ENCODE measurements at places on chromosomes 2 and 18. TPM values are rescaled to one million over a fixed set of nuclear protein-coding genes. Genes with fewer than 3 reads are reported as not detected.

DNA sequence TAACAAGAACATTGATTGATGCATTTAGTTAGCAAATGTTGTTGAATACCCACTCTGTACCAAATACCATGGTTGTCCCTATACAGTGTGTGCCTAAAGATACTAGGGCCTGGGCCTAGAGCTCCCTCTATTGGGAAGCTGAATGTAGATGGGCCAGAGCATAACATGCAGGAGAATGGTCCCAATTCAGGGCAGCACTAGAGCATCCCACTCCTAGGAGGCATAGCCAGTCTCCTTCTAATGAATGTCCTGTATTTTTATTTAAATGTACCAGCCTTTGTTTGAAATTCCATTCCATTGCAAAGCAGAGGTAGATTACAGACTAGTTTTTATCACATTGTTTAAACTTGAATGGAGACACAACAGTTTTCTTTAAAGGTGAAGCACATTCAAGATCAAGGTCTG is 90.6 kb downstream of the FEZ2 start:
- DNase-seq = no peak
- H3K36me3 ChIP-seq = peaks cover 10% of the 10 kb centered on the region
- no peaks in the 10 kb centered on the region for H3K27me3 ChIP-seq
- H3K27ac ChIP-seq = no peak overlapping the region
- H3K4me3 ChIP-seq = no peak overlapping the region

DNA sequence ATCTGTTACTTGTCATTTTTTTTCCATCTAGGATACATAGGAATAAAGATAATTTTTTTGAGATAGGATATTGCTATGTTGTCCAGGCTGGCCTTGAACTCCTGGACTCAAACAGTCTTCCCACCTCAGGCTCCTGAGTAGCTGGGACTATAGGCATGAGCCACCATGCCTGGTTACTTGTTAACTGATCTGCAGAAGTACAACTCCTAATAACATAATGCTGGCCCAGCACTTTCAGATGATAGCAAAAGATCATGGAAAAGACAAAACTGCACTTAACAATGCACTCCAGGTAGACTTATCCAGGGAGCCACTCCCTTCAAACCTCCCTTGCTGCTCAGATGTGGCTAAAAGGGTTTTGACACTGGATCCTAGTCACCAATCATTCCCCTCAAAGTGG is 11.4 kb upstream of the CTDP1 start:
- no peak for DNase-seq
- H3K27me3 ChIP-seq = no peaks in the 10 kb centered on the region
- H3K36me3 ChIP-seq = no peaks in the 10 kb centered on the region
- no peaks in the 10 kb centered on the region for H3K4me1 ChIP-seq
- no peak overlapping the region for H3K27ac ChIP-seq

DNA sequence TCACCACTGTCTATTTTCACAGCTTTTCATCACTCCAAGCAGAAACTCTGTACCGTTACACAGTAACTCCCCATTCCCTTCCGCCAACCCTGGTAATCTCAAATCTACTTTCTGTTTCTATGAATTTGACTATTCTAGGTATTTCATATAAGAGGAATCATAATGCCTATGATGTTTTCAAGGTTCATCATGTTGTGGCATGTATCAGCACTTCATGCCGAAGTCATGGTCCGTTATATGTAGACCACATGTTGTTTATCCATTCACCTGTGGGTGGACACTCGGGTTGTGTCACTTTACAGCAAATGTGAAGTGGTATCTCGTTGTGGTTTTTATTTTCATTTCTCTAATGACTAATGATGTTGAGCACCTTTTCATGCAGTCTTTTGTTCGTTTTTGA is 21.6 kb downstream of the CPSF3 start:
- no peaks in the 10 kb centered on the region for H3K4me1 ChIP-seq
- no peak overlapping the region for H3K4me3 ChIP-seq
- H3K27me3 ChIP-seq = no peaks in the 10 kb centered on the region

GRCh38 chr2:203003716-203004115 is 11.0 kb upstream of the NBEAL1 start:
- no peak overlapping the region for H3K27ac ChIP-seq
- no peaks in the 10 kb centered on the region for H3K27me3 ChIP-seq
- no peaks in the 10 kb centered on the region for H3K4me1 ChIP-seq
- no peak overlapping the region for H3K4me3 ChIP-seq
- H3K36me3 ChIP-seq = no peaks in the 10 kb centered on the region

GRCh38 chr2:20674309-20674965 is 7.5 kb downstream of the GDF7 start:
- peaks cover 13% of the 10 kb centered on the region for H3K36me3 ChIP-seq
- DNase-seq = no peak
- peak overlapping the region; percentile 89 for H3K27ac ChIP-seq
- H3K4me1 ChIP-seq = peaks cover 92% of the 10 kb centered on the region
- no peak overlapping the region for H3K4me3 ChIP-seq

DNA sequence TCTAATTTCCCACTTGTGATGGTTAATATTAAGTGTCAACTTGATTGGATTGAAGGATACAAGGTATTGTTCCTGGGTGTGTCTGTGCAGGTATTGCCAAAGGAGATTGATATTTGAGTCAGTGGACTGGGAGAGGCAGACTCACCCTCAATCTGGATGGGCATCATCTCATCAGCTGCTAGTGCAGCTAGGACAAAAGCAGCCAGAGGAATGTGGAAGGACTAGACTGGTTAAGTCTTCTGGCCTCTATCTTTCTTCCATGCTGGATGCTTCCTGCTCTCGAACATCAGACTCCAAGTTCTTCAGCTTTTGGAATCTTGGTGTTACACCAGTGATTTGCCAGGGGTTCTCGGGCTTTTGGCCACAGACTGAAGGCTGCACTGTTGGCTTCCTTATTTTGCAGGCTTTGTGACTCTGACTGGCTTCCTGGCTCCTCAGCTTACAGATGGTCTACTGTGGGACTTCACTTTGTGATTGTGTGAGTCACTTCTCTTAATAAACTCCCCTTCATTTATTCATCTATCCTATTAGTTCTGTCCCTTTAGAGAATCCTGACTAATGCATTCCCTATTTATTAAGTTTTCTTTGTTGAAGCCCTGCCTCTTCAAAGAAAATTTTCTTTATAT is 1087.5 kb upstream of the NXPH2 start:
- H3K36me3 ChIP-seq = no peaks in the 10 kb centered on the region
- H3K4me3 ChIP-seq = no peak overlapping the region
- no peaks in the 10 kb centered on the region for H3K4me1 ChIP-seq

GRCh38 chr2:196798980-196799379 is 503 bp downstream of the GTF3C3 start:
- peak overlapping the region; percentile 67 for H3K27ac ChIP-seq
- no peaks in the 10 kb centered on the region for H3K27me3 ChIP-seq
- peaks cover 8% of the 10 kb centered on the region for H3K36me3 ChIP-seq
- DNase-seq = no peak

Gene ANTXR1
- 313 TPM for total RNA-seq
